ENCODE measurements at places on chromosomes 12 and 14. TPM values are rescaled to one million over a fixed set of nuclear protein-coding genes. Genes with fewer than 3 reads are reported as not detected.

The HAL gene
- polyA plus RNA-seq: not detected

The IFI27L2 gene
- polyA plus RNA-seq: 34.0 TPM

The B4GALNT1 gene
- not detected for polyA plus RNA-seq

The RESF1 gene
- polyA plus RNA-seq: 168 TPM

The POTEM gene
- polyA plus RNA-seq: not detected

The RNASE3 gene
- polyA plus RNA-seq: not detected

The NEUROD4 gene
- not detected for polyA plus RNA-seq

The PNMA1 gene
- 44.0 TPM for polyA plus RNA-seq

The C3AR1 gene
- polyA plus RNA-seq: 0.62 TPM

The COCH gene
- polyA plus RNA-seq: 0.55 TPM

The SNRPF gene
- polyA plus RNA-seq: 71.1 TPM

The TPH2 gene
- polyA plus RNA-seq: not detected

The KERA gene
- polyA plus RNA-seq: not detected

Measured in naive thymus-derived CD4-positive, alpha-beta T cell (primary cell).